ENCODE measurements at places on chromosomes 16 and 17. TPM values are rescaled to one million over a fixed set of nuclear protein-coding genes. Genes with fewer than 3 reads are reported as not detected.

- H3K4me3 ChIP-seq = peak overlapping the region; percentile 42
- peak overlapping the region; percentile 96 for H3K27ac ChIP-seq
- H3K27me3 ChIP-seq = no peaks in the 10 kb centered on the region
- DNase-seq = no peak
- H3K4me1 ChIP-seq = peaks cover 87% of the 10 kb centered on the region
Measured at GRCh38 chr17:18190628-18191235, 7.1 kb downstream of the ALKBH5 start.

DNA sequence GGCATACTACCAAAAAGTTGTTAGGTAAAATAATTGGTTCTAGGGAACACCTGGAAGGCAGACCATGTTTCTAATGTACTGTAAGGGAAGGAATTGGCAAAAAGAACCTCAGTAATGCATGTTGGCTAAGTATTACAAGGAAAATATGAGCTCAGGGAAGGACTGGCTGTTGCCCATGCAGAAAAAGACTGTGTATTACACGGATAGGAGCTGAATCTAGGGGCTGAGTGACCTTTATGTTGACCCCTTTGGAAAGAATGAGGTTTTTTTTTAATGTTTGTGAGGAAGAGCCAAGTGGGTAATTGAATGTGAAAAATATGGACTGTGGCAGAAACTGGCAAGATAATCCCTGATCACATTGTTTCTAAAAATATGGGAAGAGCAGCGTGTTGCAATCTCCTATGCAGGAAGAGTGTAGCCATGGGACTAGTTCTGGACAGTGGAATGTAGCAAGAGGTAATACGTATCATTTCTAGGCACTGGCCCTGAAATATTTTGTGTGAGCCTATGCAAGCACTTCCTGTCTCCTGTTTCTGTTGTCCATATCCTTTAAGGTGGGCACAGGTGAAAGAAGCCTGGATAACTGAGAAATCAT, 95.1 kb upstream of the CNTNAP4 start:
- H3K27ac ChIP-seq = no peak overlapping the region
- no peak overlapping the region for H3K4me3 ChIP-seq

GRCh38 chr17:76940738-76941350, 72.6 kb downstream of the MGAT5B start:
- no peak overlapping the region for H3K27ac ChIP-seq
- H3K27me3 ChIP-seq = peaks cover 3% of the 10 kb centered on the region
- no peaks in the 10 kb centered on the region for H3K4me1 ChIP-seq
- DNase-seq = no peak
- no peaks in the 10 kb centered on the region for H3K36me3 ChIP-seq

- DNase-seq = no peak
- no peak overlapping the region for H3K27ac ChIP-seq
Measured at GRCh38 chr16:56977216-56977615, 12.1 kb upstream of the NLRC5 start.

- peak; percentile 58 for DNase-seq
- H3K27me3 ChIP-seq = no peaks in the 10 kb centered on the region
- no peaks in the 10 kb centered on the region for H3K36me3 ChIP-seq
- H3K27ac ChIP-seq = peak overlapping the region; percentile 84
- H3K4me3 ChIP-seq = no peak overlapping the region
Measured at GRCh38 chr16:72042157-72042660, 12.1 kb upstream of the HP start.

DNA sequence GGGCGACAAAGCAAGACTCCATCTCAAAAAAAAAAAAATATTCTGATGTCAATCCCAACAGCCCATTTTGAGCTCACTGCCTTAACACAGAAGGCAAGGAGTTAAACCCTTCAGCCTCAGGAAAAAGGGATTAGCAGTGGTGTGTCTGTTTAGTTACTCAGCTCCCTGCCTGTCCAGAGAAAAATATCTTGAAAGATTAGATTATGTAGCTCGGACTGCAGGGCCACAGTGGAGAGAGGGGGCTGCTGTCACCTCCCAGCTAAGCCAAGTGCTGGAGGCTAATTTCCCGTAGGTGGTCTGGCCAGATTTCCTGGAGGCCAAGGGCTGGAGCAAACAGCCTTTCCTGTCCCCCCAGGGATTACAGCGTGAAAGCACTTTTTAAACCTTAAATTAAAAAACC, 50.3 kb downstream of the C16orf95 start:
- no peaks in the 10 kb centered on the region for H3K27me3 ChIP-seq
- no peak overlapping the region for H3K4me3 ChIP-seq
- DNase-seq = no peak
- no peaks in the 10 kb centered on the region for H3K4me1 ChIP-seq

DNA sequence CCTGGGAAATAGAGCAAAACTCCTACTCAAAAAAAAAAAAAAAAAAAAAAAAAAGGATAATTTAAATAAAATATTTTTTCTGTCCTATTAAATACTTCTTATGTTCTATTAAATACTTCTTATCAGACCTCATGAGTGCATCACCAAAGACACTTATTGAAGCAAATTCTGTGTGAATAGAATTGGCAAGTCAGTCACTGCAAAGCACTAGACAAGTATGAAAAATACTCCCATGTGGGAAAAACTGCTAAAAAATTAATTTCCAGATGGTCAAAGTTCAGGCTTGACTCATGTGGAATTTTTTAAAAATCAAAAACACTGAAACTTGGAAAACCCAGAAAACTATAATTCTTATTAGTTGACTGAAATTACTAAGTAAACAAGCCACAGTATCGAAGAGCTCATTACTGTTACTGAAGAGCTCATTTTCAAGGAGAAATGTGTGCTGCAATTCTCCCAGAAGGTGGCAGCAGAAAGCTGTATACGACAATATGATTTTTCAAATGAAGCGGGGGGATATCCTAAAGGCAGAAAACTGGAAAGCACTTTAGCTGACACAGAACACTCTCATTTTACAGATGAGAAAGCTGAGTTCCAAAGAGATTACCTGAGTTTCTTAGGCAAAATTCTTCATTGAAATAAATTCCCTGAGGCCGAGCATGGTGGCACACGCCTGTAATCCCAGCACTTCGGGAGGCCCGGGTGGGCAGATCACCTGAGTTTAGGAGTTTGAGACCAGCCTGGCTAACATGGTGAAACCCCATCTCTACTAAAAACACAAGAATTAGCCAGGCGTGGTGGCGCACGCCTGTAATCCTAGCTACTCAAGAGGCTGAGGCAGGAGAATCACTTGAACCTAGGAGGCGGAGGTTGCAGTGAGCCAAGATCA, 15.9 kb upstream of the FBXO47 start:
- H3K36me3 ChIP-seq = no peaks in the 10 kb centered on the region
- DNase-seq = no peak
- H3K4me3 ChIP-seq = no peak overlapping the region
- no peaks in the 10 kb centered on the region for H3K27me3 ChIP-seq
- no peak overlapping the region for H3K27ac ChIP-seq

DNA sequence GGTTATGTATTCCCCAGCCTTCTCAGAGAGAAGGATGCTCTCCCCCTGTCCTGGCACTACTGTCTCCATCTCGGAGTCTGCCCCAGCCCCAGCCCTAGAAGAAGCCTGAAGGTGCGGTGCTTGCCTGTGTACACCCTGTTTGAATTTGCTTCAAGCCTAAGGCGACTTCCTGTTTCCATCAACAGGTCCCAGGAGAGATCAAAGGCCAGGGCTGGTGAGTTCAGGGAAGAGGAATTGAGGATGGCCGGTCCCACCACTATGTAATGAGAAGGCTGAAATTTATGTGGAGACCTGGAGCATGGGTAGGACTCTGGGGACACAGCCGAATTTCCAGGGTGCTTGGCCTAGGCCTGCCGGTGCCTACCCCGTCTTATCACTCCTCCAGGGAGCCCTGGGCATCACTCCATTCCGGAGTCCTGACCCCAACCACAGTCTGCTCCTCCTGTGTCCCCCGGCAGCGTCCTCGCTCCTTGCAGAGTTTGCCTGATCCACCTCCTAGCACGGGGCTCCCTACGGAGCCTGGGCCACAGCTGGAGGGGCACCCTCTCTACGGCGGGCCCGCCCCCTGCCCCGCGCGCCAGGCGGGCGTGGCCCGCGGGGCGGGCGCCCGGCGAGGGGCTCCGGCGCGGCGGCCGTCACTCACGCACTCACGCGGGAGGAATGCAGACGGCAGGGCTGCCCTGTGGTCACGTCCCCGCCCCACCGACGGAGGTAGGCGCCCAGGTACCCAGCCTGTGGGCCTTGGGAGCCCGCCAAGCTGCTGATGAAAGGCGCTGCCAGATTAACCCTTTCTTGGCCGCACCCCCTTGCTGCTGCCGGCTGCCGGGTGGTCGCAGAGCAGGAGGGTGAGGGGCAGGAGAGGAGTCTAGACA, 53.8 kb upstream of the TAC4 start:
- no peaks in the 10 kb centered on the region for H3K27me3 ChIP-seq
- no peaks in the 10 kb centered on the region for H3K36me3 ChIP-seq

RASD1 gene
- 26.5 TPM for polyA plus RNA-seq

PITPNM3 gene
- polyA plus RNA-seq = 0.08 TPM

GRCh38 chr17:7133424-7133823, 18.8 kb upstream of the ASGR2 start:
- no peak overlapping the region for H3K27ac ChIP-seq
- H3K4me3 ChIP-seq = no peak overlapping the region
- H3K27me3 ChIP-seq = peaks cover 5% of the 10 kb centered on the region
- H3K36me3 ChIP-seq = no peaks in the 10 kb centered on the region

GRCh38 chr16:11326084-11326736, 19.0 kb upstream of the RMI2 start:
- no peaks in the 10 kb centered on the region for H3K36me3 ChIP-seq
- H3K27me3 ChIP-seq = no peaks in the 10 kb centered on the region
- H3K27ac ChIP-seq = no peak overlapping the region
- DNase-seq = no peak
- no peak overlapping the region for H3K4me3 ChIP-seq

ATP2A3 gene
- polyA plus RNA-seq = 1.2 TPM

GRCh38 chr16:75433732-75434413, 570 bp upstream of the CFDP1 start:
- H3K36me3 ChIP-seq = no peaks in the 10 kb centered on the region
- peak overlapping the region; percentile 96 for H3K27ac ChIP-seq
- peaks cover 2% of the 10 kb centered on the region for H3K4me1 ChIP-seq
- H3K27me3 ChIP-seq = no peaks in the 10 kb centered on the region
- peak overlapping the region; percentile 99 for H3K4me3 ChIP-seq
- no peak for DNase-seq

- H3K4me3 ChIP-seq = no peak overlapping the region
- DNase-seq = no peak
- H3K36me3 ChIP-seq = peaks cover 17% of the 10 kb centered on the region
- no peaks in the 10 kb centered on the region for H3K4me1 ChIP-seq
- no peaks in the 10 kb centered on the region for H3K27me3 ChIP-seq
Measured at GRCh38 chr17:5209396-5209795, 17.7 kb upstream of the ZNF594 start.

DNA sequence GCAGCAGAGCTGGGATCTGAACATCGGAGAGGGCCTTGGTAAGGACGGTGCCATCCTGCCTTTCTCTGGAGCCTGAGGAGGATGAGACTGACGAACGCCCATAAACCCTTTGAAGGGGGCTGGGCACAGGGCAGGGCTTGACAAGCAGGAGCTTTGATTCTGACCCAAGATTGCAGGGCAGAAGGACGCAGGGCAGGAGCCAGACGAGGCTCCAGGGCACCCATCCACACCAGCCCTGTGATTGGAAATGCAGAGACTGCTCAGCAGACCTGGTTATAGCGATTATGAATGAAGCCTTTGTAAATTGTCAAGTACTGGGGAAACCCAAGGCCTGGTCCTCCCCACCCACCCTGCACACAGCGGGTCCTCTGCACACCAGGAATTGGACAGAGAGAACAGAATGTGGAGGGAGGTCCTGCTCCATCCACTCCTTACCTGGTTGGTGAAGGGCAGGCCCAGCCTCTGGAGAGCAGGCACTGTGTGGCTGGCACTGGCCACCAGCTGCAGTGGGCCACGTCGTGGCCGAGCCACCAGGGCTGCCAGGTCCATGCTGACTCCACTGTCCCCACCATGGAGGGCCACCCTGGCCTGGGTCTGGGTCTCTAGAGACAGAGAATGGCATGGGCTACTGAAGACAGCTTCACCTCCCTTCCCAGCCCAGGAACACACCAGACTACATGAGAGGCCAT, 68.8 kb downstream of the RMI2 start:
- no peaks in the 10 kb centered on the region for H3K27me3 ChIP-seq
- no peaks in the 10 kb centered on the region for H3K4me1 ChIP-seq
- H3K36me3 ChIP-seq = no peaks in the 10 kb centered on the region
- no peak for DNase-seq

TNFSF12 gene
- 13.8 TPM for polyA plus RNA-seq

DNA sequence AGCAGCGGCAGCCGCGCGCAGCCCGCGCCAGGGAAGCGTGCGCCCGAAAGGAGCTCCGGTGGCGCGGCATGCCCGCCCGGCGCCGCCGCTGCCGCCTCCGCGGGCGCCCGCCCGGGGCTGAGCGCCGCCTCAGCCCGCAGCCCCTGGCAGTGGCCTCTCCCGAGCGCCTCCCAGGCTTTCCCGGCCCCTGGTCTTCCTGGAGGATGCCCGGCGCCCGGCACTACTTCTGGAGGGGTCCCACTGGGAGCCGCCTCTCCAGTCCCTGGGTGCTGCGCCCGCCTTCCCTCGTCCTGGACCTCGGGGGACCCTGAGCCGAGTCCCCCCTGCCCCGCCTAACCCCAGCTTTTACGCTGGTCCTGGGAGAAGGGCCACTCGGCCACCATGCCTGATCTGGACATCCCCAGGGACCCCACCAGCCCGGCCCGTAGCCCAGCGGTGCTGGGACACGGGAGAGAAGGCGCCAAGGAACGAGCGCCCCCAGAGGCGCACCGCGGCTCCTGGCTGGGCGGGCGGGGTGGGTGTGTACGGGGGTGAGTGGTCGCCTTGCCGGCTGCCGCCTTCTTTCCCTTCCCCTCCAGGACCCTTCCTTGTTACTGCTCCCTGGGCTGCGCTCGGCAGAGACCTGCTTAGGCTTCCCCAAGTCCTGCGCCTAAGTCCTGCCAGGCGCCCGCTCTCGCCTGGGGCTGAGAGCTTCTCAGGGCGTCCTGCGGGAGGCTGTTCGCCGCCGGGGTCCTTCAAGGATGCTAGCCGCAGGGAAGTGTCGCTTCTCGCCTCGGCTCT, 704 bp downstream of the ASIC2 start:
- H3K36me3 ChIP-seq = no peaks in the 10 kb centered on the region
- peak overlapping the region; percentile 28 for H3K4me3 ChIP-seq
- no peak overlapping the region for H3K27ac ChIP-seq

GNGT2 gene
- polyA plus RNA-seq = 0.32 TPM

FBXO39 gene
- not detected for polyA plus RNA-seq

DNA sequence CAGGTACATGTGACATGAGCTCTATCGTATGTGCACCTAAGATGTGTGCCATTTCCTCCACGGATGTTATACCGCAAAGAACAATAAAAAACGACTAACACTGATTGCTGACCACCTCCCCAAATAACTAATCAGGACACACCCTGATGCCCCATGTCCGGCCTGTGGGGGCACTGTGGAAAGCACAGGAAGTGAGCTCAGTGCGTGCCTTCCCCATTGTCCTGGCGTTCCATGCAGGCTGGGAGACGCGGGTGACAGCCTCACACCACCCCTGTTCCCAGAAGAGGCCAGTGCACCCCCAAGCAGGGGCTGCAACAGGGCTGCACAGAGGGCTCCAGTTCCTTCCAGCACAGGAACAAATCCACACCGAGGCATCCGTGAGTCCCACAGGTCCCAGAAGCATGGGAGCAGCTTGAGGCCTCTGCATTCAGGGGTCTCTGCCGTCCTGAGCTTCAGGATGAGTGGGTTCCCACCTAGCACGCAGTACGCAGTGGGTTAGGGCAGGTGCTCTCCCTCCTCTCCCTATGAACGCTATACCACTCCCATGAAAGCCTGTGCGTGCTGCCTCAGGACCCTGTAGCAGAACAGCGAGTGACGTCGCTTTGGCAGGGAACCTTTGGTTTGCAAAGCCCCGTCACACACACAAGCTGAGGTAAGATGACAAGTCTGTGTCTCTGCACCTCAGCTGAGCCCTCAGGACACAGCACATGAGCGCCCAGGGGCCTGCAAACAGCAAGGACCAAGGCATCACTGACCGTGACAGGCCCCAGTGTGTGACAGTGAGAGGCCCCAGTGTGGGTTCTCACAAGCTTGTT, 117.7 kb downstream of the ZNF778 start:
- H3K27ac ChIP-seq = peak overlapping the region; percentile 96
- H3K36me3 ChIP-seq = no peaks in the 10 kb centered on the region
- no peak for DNase-seq
- H3K27me3 ChIP-seq = no peaks in the 10 kb centered on the region

All from psoas muscle (tissue), 8 donors.